ENCODE measurements at places on chromosomes 4 and X.

GRCh38 chr4:129641179-129641578 is 545.2 kb downstream of the C4orf33 start:
- DNase-seq, result no peak

- DNase-seq, result no peak
These were observed 895 bp upstream of the OPN1LW start for GRCh38 chrX:154142950-154143745.

DNA sequence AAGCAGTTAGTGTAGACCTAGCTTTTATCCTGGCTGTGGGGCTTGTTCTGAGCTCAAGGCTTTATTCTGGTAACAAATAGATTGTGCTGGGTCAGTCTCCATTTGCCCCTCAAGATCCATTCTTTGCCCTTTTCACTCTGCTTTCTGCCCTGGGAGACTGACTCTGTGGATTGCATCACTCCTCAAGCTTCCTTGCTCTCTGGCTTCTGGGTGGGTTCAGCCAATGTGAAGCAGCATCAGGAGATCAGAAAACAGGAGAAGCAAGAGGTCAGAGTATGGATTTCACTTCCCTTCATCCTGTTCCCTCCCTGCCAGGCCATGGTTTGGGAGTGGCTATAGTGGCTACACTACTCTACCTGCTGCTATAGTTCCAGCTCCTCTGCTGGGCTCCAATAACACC is 184.1 kb upstream of the NDP start:
- no peak for DNase-seq

DNA sequence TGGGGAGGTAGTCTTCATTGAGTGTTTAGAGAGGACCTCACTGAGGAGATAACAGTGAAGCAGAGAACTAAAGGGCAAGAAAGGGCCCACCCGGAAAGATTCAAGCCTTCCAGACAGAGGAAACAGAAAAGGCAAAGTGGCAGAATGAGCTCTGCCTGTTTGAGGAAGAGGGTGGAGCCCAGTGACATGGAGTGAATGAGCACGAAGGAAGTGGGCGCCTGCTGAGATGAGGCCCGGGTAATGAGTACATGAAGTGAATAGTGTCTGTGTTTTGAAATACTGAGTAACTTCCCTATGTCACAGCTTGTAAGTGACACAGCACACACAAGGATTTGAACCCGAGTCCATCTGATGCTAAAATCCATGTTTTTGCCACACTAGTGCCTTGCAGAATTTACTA is 32.5 kb upstream of the TLR2 start:
- DNase-seq, result peak; percentile 90

DNA sequence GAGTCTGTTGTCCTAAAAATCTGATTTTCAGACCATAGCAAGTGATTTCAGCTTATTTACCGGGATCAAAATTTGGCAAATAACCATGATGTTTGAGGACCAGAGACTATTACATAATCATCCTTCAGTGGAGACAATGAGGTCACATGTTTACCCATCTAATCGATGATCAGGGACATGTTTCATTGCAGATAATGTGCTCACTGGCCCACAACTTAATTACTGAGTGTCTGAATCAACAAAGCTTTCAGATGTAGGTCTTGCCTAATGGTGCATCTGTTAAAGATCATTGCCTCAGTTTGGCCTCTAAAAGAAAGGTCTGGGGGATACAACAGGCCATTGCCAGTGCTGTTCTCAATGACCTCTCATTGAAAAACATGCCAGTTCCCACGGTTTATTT is 42.8 kb upstream of the KLHL34 start:
- DNase-seq, result no peak

DNA sequence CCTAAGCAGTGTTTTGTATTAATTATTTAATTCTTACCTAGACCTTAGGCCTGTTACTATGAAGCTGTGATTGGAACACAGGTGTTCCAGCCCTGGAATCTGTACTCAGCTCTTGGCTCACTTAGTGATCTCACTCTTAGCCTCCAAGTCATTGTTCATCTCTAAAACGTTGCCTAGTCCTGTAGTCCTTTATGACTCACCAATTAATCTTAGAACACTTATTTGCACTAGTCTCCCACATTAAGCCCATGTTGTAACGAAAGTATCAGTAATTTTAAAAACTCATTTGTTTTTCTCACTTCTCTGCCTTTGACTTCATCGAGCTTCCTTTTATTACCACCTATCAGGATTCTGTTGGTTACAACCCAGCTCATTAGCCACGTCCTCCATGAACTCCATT is 1224.7 kb upstream of the TENM3 start:
- DNase-seq, result no peak

GRCh38 chr4:12926189-12927066 is 557.7 kb downstream of the RAB28 start:
- no peak for DNase-seq

All from bone marrow (tissue), 2 donors.